ENCODE measurements at places on chromosomes 16 and 17.

GRCh38 chr17:76142039-76142584, 1.1 kb upstream of the FOXJ1 start:
- DNase-seq, result peak; percentile 86

DNA sequence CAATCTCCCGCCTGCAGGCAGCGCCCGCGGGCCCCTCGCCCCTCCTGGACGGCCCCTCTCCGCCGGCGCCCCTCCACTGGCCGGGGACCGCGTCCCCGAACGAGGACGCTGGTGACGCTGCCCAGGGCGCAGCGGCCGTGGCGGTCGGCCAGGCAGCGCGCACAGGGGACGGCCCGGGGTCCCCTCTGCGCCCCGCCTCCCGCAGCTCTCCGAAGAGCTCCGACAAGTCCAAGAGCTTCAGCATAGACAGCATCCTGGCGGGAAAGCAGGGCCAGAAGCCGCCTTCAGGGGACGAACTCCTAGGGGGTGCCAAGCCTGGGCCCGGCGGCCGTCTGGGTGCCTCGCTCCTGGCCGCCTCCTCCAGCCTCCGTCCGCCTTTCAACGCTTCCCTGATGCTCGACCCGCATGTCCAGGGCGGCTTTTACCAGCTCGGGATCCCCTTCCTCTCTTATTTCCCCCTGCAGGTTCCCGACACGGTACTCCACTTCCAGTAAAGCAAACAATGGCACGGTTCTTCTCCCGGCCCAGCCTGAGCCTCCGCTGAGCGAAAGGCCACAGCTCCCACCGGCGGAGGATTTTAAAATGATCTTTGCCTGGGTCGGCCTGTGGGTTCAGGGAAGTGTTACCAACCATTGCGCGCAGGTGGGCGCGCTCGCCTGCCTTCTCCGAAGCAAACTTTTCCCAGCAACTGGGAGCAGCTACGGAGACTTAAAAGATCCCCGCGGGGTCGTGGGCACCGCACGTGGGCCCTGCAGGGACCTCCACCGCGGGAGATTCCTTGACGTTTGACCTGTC, 1.1 kb downstream of the FOXL1 start:
- DNase-seq, result no peak

GRCh38 chr16:57178793-57179212, 7.0 kb downstream of the PSME3IP1 start:
- no peak for DNase-seq

GRCh38 chr16:55325458-55326109, 1.6 kb downstream of the IRX6 start:
- DNase-seq, result no peak

GRCh38 chr16:36336-36984, 16.9 kb downstream of the POLR3K start:
- DNase-seq, result no peak

- DNase-seq, result no peak
Observed at GRCh38 chr16:82776470-82777146, 149.8 kb downstream of the CDH13 start.

DNA sequence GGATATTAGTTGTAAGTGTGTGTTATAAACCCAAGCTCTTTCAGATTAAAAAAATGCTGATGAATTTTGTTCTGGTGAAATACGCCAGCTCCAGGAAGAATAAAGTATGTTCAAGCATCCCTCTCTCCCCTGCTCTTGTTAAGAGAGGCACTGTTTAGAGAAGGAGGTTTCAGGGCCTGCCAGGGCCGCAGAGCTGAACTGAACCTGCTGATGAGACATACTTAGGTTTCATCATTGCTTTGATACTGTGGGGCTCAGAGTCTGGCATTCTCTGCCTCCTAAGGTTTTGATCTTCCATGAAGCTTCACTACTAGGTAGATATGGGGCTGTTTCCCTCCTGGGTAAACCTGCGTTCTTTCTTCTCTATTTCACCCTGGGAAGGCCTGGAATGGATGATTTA, 175.3 kb upstream of the FAM20A start:
- no peak for DNase-seq

All from WERI-Rb-1 (cell line).